ENCODE measurements at places on chromosomes 5 and 9.

GRCh38 chr9:133585481-133586351 lies 23.5 kb downstream of the FAM163B start:
- no peak for DNase-seq

- no peak for DNase-seq
Observed at GRCh38 chr5:180180846-180181245, 28.2 kb downstream of the RASGEF1C start.

DNA sequence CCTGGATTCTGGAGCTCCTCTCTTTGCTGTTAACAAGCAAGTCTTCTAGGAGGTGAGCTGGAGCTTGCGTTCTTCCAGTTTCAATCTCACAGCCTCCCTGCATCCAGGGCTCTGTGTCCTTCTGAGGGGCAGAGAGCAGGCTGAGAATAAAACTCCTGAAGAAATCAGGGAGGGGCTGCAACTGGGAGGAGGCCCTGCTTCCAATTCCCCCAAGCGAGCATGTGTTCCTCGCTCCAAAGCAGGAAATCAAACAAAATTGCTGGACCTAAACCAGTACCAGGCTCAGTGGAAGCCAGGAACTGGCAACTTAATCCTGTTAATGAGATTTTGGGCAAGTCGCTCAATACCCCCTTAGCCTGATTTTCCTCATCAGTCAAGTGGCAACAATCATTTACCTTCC lies 181.8 kb downstream of the ASTN2 start:
- DNase-seq = no peak

DNA sequence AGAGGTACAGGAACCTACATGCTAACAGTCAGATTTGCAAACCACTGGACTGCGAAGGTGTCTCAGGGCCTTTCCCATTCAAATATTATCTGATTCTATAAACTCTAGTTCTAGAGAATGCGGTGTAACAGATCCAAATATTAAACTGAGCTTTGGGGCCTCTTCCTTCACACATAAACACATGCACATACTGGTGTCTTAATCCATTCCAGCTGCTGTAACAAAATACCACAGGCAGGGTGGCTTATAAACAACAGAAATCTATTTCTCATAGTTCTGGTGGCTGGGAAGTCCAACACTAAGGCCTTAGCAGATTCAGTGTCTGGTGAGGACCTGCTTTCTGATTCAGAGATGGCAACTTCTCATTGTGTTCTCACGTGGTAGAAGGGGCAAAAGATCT lies 30.2 kb downstream of the RETREG1 start:
- no peak for DNase-seq

GRCh38 chr9:131800843-131801242 lies 61.0 kb upstream of the RAPGEF1 start:
- DNase-seq = no peak

DNA sequence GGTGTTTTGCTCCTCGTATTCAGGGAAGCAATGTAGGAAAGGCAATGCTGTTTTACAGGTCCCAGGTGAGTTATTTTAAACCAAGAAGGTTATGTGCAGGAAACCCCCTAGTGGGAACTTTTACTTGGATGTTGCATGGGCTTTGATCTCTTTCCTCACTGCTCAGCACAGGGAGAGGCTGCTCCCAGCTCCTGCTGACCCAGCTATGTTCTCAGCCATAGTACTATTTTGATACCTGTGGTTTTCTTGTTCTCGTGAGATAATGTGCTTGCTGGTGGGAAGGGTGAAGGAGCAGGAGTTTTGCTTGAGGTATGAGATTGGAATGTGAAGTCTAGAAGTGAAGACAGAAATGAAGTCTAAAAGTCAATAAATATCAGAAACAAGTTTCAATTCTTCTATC lies 265.6 kb upstream of the FBXL7 start:
- no peak for DNase-seq

DNA sequence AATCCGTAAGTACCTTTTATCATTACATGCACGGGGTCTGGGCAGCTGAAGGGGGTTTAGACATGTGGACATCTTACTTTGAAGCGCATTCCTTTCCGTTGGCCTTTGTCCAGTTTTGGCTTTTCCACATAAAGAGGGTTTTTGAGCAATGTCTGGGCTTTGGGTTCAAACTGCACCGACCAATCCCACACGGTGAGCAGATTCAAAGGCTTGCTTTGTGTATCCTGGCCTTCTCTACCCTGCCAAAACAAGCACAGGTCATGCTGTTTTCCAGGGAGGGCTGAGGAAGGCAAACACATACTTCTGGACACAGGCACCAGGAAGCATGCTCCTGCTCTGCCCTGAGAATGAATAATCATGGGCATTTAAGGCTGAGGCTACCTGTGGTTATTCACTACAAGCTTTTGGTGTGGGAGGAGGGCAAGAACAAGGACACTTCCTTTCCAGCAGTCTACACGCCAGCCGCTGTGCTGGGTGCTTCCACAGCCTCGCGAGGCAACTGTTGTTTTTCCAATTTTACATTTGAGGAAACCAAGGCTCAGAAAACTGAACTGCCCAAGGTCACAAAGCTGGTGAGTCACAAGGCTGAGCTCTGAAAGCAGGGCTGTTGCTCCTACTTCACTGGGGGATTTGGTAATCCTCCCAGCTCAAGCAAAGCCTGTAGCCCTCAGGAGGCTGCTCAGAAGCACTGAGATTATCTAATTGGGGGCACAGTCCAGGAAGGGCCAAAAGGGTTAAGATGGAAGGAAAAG lies 59.8 kb upstream of the GOLPH3 start:
- no peak for DNase-seq

DNA sequence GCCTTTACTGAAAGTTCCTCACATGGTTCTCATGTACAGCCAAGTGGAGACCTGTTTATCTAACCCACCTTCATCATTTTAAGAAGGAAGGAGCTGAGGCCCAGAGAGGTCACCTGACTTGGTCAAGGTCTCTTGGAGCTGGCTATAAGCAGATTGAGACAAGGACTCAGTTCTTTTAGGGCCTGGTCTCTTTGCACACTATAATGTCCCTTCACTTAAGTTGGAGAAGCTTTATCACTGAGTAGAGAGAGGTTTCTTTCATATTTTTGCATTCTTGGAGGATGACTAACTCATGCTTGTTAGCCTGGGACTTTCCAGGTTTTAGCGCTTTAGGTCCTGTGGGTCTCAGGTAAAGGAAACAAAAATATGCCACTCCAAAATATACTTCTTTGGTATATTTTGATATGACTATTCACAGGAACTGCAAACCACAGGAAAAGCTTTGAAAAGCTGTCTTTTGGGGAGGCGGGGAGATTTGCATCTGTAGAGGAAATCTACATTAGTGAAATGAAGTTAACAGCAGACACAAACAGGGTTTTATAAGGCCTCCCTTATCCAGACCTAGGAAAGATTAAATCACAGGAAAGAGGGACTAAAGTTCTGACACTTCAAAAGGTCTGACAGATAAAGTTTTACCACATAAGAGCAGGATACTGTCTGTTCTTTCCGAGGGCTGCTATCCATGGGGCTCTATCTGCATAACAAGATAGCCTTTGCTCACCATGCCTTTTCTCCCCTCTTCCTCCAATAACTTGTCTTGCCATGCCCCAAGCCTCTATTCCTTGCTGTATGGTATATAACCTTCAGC lies 95.8 kb upstream of the ANKRD55 start:
- peak; percentile 34 for DNase-seq

DNA sequence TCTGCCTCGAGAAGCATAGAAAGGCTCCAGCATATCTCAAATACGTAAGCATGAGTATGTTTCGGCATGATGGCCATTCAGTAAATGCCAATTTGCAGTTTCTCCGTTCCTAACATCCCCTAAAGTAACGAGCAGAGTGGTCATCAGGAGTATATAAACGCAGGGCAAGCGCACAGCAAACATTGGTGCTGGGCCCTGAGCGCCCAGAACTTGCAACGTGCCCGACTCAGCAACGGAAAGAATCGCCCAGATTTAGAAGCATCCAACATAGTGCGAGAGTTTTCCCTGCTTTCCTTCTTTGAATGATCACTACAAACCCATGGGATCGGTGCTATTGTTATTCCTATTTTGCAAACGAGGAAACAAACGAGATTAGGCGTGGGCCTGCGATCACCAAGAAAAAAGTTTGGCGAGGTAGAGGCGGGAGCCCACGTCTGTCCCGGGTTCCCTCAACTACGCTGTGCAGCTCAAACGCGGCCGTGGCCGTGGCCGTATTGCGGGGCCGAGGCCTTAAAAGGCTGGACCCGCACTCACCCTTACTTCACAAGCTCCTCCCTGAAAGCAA lies 505 bp downstream of the RPS14 start:
- DNase-seq = no peak

DNA sequence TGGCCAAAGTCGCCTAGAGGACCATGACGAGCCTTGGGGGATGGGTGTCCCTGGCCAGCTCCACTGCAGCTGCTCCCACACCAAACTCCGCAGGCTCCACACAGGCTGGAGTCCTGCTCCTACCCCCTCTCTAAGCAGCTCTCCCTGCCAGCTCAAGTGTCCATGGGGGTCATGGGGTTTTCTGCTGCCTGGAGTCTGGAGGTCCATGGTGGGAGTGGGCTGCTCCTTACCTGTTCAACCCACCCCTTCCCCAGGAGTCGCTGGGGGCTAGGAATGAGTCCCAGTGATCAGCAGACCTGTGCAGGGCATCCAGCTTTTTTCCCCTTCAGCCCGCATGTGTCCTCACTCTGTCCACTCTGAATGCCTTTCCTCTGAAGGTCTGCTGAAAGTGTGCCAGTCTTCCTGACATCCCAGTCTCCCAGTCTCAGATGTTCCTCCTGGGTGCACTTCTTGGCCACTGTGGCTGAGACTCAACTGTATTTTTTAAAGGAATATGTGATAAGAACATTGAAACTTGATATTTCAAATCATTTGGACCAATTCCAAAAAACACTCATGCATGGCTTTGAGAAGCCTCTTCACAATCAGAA lies 261.3 kb upstream of the ANKH start:
- DNase-seq = no peak

- DNase-seq = no peak
Observed at GRCh38 chr5:126732716-126733115, 44.2 kb upstream of the LMNB1 start.

- no peak for DNase-seq
Observed at GRCh38 chr5:35087991-35088390, 40.2 kb upstream of the AGXT2 start.

DNA sequence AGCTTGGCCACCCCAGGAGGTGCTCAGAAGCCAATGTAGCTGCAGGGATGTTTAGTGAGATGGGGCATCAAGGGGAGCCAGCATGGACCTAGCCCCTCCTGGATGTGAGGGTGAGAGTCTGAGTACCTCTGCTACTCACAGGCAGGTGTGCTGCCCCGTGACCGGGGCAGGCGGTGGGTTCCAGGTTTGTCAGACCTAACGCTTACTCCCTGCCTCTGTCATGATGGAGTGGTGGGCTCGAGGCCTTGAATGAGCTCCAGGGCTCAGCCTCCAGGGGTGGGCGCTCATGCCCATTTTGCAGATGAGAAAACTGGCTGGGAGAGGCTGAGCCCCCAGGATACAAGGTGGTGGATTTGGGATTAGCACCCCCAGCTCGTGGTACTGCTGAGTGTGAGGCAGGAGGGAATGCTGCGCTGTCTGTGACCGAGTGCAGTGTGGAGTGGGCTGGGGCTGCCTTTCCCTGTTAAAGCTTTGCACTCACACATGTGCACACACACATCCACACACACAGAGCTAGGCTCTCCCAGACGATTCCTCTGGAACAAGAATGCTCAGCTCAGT lies 1.5 kb downstream of the RXRA start:
- no peak for DNase-seq

GRCh38 chr5:5632678-5633077 lies 210.2 kb downstream of the ICE1 start:
- DNase-seq = no peak

- DNase-seq = no peak
Observed at GRCh38 chr5:122220511-122220910, 91.2 kb downstream of the ZNF474 start.

- DNase-seq = no peak
Observed at GRCh38 chr5:109917966-109918365, 228.2 kb downstream of the MAN2A1 start.

GRCh38 chr5:60668686-60669304 lies 31.2 kb downstream of the DEPDC1B start:
- DNase-seq = no peak

GRCh38 chr5:153018121-153018520 lies 472.3 kb upstream of the GRIA1 start:
- no peak for DNase-seq

DNA sequence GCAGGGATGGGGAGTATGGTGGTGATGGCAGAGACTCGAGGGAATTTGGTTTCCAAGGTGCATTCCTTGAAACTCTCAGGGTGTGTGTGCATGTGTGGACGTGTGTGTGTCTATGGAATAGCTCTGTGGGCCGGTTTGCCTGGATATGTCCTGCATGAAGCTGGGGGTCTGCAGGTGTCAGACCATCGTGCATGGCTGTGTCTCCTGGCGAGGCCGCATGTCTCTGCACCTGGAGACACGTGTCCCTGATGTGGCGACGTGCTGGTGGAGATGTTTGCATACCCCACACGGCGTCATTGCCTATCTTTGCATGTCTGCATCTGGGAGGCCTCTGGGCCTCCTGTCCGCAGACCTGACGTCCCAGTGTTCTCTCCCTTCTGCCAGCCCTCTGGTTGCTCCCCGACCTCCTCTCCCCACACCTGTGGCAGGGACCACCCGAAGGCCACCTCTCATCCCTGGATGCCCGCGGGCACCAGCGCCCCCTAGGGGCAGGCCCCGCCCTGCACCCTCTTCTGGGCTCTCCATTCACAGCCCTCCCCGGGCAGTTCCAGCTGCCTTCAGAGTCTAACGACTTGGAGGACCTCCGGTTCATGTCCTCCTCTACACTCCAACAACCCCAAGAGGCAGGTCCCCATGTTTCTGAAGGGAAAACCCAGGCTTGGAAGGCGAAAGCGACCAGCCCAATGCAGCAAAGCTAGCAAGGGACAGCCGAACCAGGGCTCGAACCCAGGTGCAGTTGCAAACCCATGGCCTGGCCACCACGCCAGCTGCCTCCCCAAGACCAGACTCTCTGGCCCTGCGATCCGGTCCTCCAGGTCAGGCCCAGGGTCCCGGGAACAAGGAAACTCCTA lies 88.6 kb downstream of the LMX1B start:
- no peak for DNase-seq

- no peak for DNase-seq
Observed at GRCh38 chr5:32771037-32771436, 59.9 kb downstream of the NPR3 start.

- DNase-seq = no peak
Observed at GRCh38 chr5:96721351-96721977, 59.3 kb downstream of the CAST start.

DNA sequence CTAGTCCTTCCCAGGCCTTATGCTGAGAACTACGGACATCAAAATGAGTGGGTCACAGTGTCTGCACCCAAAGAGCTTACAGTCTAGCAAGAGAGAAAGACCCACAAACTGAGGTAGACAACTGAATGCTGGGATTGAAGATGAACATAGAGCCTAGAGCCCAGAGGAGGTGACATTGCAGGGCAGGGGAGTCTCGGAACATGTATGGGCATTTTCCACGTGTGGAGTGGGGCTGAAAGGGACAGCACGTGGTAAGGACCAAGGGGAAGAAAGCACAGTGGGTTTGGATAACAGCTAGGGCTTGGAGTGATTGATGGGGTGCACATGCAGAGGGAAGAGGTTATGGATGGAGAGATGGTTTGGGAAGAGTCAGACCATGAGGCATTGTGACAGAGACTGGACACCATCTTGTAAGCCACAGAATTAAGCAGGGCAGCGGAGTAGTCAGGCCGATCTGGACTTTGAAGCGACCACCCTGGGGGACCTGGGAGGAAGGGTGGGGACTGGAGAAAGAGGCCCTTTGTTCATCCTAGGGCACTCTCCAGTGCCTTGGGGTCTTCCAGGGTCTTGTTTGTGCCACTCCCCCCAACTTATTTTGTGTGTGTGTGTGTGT lies 47.5 kb upstream of the SH3PXD2B start:
- no peak for DNase-seq

- DNase-seq = no peak
Observed at GRCh38 chr9:69460012-69460411, 135.0 kb downstream of the ENTREP1 start.

Measured in stimulated activated CD8-positive, alpha-beta memory T cell treated with anti-CD3 and anti-CD28 coated beads, Interleukin-15, amount 100 ng/mL, for 4 hours (primary cell).